ENCODE measurements at places on chromosomes 16 and 17.

GRCh38 chr17:58338454-58338840 lies 9.9 kb upstream of the TSPOAP1 start:
- DNase-seq, result no peak

DNA sequence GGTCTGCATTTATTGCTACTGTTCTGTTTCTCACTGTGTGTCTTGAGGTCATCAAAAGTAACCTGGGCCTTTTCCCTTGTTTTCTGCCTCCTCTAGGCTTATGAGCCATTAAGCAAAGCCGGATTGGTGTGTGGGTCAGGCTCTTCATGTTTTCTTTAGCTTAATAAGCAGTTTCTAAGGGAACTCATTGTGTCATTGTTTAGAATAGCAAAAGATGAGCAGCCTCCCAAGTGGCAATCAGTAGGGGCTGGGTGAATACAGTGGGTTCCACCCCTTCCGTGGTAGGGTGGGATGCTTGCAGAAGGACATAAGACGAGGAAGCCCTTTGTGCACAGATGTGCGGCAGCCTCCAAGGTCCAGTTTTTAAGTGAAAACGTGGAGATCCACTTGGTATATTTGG lies 34.5 kb downstream of the ABCC1 start:
- DNase-seq, result no peak

DNA sequence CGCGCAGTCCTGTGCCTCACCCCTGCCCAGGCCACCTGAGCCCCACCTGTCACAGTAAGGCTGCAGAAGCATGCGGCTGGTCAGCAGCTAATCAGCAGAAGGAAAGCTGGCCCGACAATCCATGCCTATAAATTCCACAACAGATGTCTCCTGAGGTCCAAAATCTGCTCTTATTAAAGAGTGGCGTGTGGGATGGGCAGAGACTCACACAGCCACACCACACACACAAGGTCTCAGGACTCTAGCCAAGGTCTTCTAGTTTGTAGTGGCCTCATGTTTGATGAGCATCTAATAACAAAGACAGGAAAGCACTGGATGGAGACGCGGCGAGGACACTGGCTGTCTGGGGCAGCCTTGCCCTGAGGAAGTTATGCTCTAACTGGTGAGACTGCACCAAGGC lies 55.9 kb downstream of the ANKRD11 start:
- DNase-seq, result no peak

- DNase-seq, result no peak
Observed at GRCh38 chr17:59124665-59125064, 18.0 kb upstream of the TRIM37 start.

GRCh38 chr16:13672196-13672595 lies 247.8 kb upstream of the ERCC4 start:
- no peak for DNase-seq

DNA sequence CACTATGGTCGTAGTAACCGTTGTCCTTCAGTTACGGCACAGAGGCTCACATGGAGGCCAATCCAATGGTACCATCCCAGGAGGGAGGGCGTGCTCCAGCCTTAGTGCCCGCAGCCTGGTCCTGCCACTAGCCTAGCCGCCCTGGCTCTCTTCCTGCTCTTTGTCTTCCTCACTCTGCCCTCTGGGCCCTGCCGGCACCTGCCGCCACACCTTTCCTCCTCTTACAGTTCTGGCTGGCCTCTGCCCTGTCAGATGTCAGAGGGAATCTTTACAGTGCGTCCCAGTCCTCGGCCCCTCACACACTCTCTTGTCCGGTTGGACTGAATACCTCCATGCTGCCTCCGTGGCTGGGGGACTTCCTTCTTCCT lies 23.4 kb downstream of the GINS2 start:
- DNase-seq, result no peak

GRCh38 chr17:35740997-35741931 lies 9.8 kb downstream of the RASL10B start:
- DNase-seq, result no peak

- DNase-seq, result no peak
Observed at GRCh38 chr16:7325834-7326233, 6.8 kb upstream of the RBFOX1 start.

- no peak for DNase-seq
Observed at GRCh38 chr16:28876973-28877654, 1.2 kb upstream of the ATP2A1 start.
